ENCODE measurements at places on chromosomes 1 and 21. TPM values are rescaled to one million over a fixed set of nuclear protein-coding genes. Genes with fewer than 3 reads are reported as not detected.

The RGS4 gene
- polyA plus RNA-seq = 4.0 TPM

The SPATA46 gene
- polyA plus RNA-seq = not detected

The B3GALT2 gene
- 3.5 TPM for polyA plus RNA-seq

The BROX gene
- 13.9 TPM for polyA plus RNA-seq

The C8B gene
- polyA plus RNA-seq = 0.19 TPM

The SOX13 gene
- polyA plus RNA-seq = 41.9 TPM

The KIAA1614 gene
- 16.6 TPM for polyA plus RNA-seq

The PLD5 gene
- polyA plus RNA-seq = 0.16 TPM

The DNASE2B gene
- polyA plus RNA-seq = not detected

The SERTAD4 gene
- 1.4 TPM for polyA plus RNA-seq

The AKR7A3 gene
- polyA plus RNA-seq = 0.61 TPM
